NAMALWA (cell line): ENCODE measurements at places on chromosomes 1 and 21.

DNA sequence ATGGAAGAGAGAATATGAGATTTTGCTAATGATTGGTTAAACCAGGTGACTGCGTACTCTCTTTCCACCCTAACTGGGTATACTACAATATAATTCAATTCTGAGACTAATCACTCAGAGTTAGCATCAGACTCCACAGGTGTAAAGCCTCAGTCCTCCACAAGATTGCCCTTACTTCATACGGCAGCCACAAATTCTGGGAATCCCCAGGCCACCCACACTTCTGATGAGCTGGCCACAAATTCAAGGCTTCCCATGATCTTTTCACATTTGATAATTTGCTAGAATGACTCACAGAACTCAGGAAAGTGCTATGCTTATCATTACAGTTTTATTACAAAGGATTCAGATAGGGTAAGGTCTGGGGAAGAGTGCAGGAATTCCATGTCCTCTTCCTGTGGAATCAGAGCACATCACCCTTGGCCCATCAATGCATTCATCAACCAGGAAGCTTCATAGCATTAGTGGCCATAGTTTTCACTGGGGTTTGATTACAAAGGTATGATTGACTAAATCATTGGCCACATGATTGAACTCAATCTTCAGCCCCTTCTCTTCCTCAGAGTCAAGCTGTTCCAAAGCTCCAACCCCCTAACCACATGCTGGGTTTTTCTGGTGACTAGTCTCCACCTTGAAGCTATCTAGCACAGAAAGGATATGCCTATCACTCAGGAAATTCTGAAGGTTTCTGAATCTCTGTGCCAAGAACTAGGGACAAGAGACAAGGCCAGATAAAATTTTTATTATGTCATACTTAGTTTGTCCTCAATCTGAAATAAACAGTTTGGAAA is 131.7 kb downstream of the HHIPL2 start:
- no peak for DNase-seq

- peak; percentile 20 for DNase-seq
These were observed 2.0 kb upstream of the IFI16 start for GRCh38 chr1:159007726-159008125.

GRCh38 chr1:221897321-221897721 is 155.4 kb upstream of the DUSP10 start:
- DNase-seq = no peak

GRCh38 chr1:13732971-13733667 is 33.1 kb downstream of the PRDM2 start:
- peak; percentile 87 for DNase-seq

DNA sequence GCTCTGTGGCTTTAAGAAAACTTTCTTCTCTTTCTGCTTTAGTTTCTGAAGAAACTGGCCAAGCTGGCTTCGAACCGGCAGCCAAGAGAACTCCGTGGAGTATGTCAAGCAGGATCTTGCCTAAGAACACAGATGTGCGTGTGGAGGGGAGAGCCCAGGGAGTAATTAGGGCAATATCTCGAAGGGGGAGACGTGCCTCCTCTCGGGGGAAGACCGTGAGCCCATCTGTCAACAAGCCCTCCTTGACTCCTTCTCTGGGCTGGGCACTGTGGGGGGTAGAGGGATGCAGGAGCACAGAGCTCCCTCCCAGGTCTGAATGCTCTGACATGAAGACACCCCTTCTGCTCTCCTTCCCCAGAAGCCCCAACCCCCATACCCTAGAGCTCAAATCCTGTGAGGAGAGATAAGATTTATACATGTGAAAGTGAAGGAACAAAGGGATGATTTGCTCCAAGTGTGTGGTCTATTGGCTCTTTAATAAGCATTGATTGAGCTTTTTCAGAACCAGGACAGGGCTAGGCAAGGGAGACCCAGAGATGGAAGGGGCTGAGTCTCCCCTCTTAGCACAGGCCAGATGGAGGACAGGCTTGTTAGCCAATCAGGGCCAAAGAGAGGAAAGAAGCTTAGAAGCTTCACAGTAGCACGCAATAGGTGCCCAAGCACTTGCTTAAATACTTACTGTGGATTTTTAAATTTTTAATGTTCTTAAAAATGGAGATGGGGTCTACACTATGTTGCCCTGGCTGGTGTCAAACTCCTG is 37.5 kb downstream of the EDN2 start:
- DNase-seq = no peak

DNA sequence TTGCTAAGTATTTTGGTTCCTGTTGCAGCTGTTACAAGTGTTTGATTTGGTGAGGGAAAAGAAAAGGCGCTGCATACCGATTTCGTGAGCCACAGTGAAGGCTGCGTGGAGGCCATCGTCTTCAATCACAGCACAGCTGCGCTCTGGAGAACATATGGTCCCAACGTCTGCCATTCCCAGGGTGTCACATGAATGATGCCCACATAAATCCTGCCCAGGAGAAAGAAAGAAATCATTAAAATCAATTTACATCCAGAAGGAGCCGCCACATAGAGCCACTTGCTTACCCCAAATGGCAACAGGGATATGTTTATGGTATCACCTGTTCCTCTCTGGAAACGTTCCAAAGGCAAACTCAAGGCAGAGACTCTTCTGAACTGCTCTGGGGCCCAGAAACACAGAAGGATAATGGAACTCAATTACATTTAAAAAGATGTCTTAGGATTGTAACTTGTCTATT is 12.2 kb downstream of the ADAMTS5 start:
- no peak for DNase-seq

GRCh38 chr21:34820051-34820450 is 151.3 kb downstream of the CLIC6 start:
- no peak for DNase-seq

DNA sequence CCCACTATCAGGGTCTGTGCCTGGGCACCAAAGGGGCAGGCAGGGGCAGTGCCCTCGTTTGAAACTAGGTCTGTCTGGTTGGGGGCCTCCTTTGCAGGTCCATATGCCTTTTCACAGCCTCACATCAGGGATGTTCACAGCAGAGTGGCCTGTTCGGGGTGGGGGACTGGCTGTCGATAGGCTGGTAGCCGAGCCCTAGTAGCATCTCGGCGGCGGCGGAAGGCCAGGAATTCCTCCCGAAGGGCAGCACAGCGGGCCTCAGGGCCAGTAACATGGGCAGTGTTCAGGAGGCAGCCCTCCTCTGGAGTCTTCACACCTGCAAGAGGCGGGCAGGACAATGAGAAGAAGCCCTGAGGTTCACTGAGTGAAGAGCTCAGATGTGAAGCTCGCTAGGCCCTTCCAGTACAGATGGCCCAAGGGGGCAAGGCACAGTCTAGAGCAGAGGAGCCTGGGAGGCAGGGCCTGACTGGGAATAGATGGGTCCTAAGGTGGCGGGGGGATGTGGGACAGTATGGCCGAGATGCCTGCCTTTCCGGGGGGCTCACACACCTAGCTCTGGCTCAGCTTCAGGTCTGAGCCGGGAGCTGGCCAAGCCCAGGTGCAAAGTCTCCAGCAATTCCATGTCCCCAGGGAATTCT is 2.0 kb upstream of the TAGLN2 start:
- no peak for DNase-seq

DNA sequence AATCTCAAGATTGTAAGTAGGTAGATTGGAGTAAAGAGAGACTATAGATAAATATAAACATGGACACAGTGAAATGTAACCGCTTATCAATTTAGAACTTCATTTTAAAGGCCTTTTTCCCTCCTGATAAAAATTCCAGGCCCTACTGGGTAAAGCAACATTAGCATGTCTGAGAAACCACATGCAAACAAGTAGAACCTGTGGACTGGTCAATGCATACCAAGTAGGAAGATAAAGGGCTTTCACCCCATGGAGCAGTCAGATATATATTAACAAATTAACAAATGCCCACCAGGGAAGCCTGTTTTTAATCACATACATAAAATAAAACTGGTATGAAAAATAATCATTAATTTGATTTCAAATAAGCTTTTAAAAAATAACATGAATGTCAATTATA is 8.1 kb downstream of the DPH5 start:
- no peak for DNase-seq

DNA sequence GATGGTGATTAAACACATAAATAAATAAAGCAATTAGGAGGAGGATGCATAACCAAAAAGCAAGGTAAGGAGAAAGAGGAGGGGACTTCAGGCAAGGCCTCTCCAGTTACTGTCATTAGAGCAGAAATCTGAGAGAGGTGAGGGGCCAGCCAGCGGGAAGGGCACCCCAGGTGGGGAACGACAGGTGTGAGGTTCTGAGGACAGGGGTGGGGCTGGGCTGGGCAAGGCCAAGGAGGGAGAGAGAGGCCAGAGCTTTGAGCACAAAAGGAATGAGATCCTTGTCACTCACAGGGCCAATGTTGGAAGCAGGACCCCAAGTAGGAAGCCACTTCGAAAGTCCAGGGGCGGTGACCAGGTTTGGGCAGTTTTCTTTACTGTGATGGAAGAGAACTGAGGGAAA is 182.2 kb upstream of the RAB4A start:
- DNase-seq = no peak

DNA sequence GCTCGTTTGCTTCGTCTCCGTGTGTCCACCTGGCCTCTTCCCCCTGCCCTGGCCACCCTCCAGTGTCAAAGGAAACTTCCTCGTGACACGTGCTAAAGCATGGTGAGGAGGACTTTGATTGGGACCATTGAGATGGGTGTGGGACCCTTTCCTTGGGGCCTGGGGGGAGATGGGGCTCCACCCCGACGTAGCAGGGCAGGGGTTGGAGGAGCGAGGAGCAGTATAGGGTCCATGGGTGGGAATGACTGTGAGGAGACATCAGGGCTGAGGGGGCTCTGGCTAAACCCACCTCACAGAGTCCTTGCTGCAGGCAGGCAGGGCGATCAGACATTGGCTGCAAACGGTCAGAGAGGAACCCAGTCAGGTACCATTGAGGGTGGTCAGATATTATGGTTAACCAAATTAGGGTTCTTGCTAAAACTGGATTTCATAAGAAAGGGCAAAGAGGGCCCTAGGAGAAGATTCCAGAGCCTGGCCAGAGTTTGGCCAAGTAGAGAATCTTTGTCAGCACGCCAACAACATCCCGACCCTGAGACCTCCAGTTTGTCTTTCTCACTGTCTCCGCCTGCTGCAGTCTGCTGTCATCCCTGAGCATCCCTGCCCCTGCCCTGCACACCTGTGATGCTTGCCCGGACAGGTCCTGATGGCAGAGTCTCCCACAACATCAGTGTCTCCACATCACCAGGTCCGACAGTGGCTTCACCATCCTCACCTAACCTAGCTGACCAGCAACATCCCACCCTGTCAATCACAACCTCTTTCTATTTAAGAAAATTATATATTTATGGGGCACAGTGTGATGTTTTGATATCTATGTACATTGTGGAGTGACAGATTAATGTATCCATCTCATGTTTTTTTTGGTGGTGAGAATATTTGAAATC is 8.0 kb downstream of the RNF187 start:
- DNase-seq = no peak
